ENCODE measurements at places on chromosomes 7 and 10. TPM values are rescaled to one million over a fixed set of nuclear protein-coding genes. Genes with fewer than 3 reads are reported as not detected.

GRCh38 chr10:34236931-34237330, 578.2 kb downstream of the PARD3 start:
- no peaks in the 10 kb centered on the region for H3K36me3 ChIP-seq
- H3K27me3 ChIP-seq, result no peaks in the 10 kb centered on the region
- no peak for DNase-seq
- no peak overlapping the region for H3K4me3 ChIP-seq
- H3K27ac ChIP-seq, result no peak overlapping the region

- peaks cover 16% of the 10 kb centered on the region for H3K36me3 ChIP-seq
- H3K27me3 ChIP-seq, result peaks cover 3% of the 10 kb centered on the region
- no peak for DNase-seq
Measured at GRCh38 chr10:29443745-29444523, 155.1 kb downstream of the LYZL1 start.

DNA sequence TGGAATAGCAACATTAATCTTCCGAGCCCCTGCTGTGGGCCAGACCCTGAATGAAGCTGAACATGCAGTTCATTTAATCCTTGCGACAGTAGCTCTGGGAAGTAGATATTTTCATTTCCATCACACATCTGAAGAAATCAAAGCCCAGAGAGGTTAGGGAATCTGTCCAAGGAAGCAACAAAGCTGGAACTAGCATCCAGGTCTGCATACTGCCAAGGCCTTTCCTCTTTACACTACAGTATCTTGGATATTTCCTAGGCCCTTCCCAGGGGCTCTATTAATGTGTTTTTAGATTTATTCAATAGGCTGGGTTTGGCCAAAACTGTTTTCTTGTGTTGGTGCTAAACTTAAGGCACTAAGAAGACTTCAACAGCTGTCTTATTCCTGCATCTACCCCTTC, 48.1 kb downstream of the FAM13C start:
- H3K4me1 ChIP-seq, result 0 out of 2 replicates have a peak, but pooled peaks cover 3% of the 10 kb centered on the region
- H3K4me3 ChIP-seq, result no peak overlapping the region
- DNase-seq, result no peak
- no peak overlapping the region for H3K27ac ChIP-seq
- H3K27me3 ChIP-seq, result no peaks in the 10 kb centered on the region

Gene ITPRID1
- total RNA-seq, result 1.4 TPM

GRCh38 chr10:84706875-84707274, 378.5 kb downstream of the CCSER2 start:
- H3K36me3 ChIP-seq, result no peaks in the 10 kb centered on the region
- no peaks in the 10 kb centered on the region for H3K27me3 ChIP-seq
- peaks cover 8% of the 10 kb centered on the region for H3K4me1 ChIP-seq
- no peak overlapping the region for H3K4me3 ChIP-seq

DNA sequence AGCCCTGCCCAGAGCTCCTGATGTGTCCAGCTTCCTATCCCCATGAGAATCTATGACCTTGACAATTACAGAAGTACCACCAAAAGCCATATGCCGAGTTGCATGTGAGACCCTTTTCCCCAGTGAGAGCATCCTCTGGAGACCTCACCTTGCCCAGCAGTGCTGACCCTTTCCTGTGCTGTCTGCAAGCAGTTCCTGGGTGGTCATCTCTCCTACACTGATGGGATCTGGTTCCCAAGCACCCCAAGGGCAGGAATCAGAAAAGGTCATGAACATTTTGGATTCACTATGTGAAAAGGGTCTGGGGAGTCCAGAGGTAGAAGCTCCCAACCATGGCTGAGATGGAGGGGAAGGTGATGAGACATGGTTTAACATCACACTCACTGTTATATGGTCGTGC, 18.2 kb downstream of the SFTPD start:
- H3K36me3 ChIP-seq, result peaks cover 11% of the 10 kb centered on the region
- no peak overlapping the region for H3K4me3 ChIP-seq
- no peak for DNase-seq

DNA sequence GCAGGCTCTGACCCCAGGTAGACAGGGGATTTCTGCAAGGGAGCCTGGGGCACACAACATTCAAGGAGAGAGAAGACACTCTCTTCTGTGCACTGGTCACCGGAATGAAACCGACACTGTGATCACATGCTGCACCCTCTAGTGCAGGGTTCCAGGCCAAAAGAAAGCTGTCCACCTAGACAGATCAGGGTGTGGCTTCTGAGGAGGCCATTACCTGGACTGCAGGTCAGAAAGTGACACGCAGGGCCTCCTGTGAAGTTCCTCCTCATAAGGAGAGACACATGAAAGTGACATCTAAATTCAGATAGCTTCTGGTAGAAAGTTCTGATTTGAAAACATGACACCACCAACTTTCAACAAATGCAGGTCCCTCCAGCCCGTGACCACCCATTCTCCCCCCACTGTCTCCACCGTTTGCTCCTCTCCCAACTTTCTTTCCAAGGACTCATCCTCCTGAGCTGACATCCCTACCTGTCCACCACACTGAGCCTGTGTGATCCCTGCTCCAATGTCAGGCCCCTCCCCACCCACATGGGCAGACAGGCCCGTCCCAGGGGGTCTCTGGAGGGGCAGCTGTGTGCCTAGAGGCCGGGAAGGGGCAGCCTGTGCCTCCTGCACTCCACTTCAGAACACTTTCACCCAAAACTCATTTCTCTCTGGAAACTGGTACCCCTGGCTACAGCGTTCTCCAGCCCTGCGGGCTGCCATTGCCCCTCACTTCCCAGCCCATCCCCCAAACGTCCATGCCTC, 198.0 kb downstream of the TNS3 start:
- H3K36me3 ChIP-seq, result no peaks in the 10 kb centered on the region
- H3K27ac ChIP-seq, result peak overlapping the region; percentile 34
- DNase-seq, result no peak
- H3K27me3 ChIP-seq, result no peaks in the 10 kb centered on the region

Gene OR2A5
- total RNA-seq, result not detected

- H3K27me3 ChIP-seq, result no peaks in the 10 kb centered on the region
- H3K4me3 ChIP-seq, result no peak overlapping the region
- no peak overlapping the region for H3K27ac ChIP-seq
- no peak for DNase-seq
Measured at GRCh38 chr7:28755255-28755654, 202.9 kb downstream of the TRIL start.

- peaks cover 53% of the 10 kb centered on the region for H3K4me1 ChIP-seq
- H3K4me3 ChIP-seq, result no peak overlapping the region
- DNase-seq, result peak; percentile 31
Measured at GRCh38 chr7:84912993-84913635, 273.7 kb downstream of the SEMA3D start.

DNA sequence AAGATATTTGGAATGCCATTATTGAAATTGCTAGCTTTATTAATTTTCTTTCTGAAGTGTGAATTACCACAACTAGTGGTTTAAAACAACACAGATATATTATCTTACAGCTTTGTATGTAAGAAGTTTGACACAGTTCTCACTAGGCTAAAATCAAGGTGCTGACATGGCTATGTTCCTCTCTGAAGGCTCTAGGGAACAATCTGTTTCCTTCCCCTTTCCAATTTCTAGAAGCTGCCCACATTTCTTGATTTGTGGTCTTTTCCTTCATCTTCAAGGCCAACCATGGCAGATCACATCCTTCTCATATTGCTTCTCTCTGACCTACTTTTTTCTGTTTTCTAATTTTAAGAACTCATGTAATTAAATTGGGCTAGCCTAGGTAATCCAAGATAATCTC, 43.3 kb upstream of the SLC26A3 start:
- H3K4me3 ChIP-seq, result no peak overlapping the region
- 0 out of 2 replicates have a peak, but pooled peaks cover 4% of the 10 kb centered on the region for H3K36me3 ChIP-seq
- H3K4me1 ChIP-seq, result 0 out of 2 replicates have a peak, but pooled peaks cover 6% of the 10 kb centered on the region
- no peak overlapping the region for H3K27ac ChIP-seq

DNA sequence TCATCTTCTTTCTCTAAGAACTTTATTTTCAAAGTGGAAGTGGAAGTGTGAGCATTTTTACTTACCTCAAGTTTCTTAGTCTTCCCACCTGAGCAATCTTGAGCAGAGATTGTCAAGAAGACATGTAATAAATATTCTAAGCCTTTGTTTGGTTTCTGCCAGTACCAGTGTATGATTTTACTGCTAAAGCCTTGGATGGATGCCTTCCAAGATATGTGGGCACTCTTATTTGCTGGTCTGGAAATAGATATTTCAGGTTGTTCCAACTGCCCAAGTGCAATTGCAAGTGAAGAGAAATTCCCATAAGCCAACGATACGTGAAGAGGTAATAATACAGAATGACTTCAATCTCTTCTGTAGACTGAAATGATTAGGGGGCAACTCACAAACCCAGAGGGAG, 18.2 kb upstream of the TARP start:
- H3K27me3 ChIP-seq, result no peaks in the 10 kb centered on the region
- H3K4me1 ChIP-seq, result no peaks in the 10 kb centered on the region
- H3K36me3 ChIP-seq, result no peaks in the 10 kb centered on the region
- no peak for DNase-seq
- no peak overlapping the region for H3K27ac ChIP-seq

DNA sequence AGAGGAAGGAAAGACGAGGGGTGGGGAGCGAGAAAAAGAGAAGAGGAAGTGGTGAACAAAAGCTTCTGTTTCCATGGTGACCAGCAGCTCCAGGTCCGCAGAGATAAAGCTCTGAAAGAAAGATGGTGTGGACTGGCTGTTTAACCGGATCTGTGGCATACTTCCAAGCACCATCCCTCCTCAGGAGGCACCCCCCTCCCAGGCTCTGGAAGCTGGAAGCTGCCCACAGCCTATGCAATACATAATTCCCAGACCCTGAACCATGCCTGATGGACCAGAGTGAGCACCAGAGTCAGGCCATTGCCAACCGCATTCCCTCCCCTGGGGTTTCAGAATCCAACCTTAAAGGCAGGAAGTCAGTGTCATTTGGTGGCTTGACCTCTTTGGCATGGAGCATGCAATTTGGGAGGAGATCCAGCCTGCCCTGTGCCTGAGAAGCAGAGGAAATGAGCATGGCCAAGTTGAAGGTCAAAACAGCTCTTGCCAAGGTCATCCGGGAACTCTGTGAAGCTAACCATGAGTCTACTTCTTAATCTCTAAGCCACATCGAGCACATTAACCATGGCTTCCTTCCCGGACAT, 22.2 kb upstream of the CPXM2 start:
- peaks cover 8% of the 10 kb centered on the region for H3K27me3 ChIP-seq
- DNase-seq, result no peak
- H3K27ac ChIP-seq, result no peak overlapping the region
- peaks cover 23% of the 10 kb centered on the region for H3K4me1 ChIP-seq

- H3K4me3 ChIP-seq, result no peak overlapping the region
- H3K27ac ChIP-seq, result peak overlapping the region; percentile 84
- no peaks in the 10 kb centered on the region for H3K27me3 ChIP-seq
- peak; percentile 41 for DNase-seq
- H3K4me1 ChIP-seq, result peaks cover 76% of the 10 kb centered on the region
- peaks cover 15% of the 10 kb centered on the region for H3K36me3 ChIP-seq
Measured at GRCh38 chr10:132006966-132007365, 25.2 kb upstream of the BNIP3 start.

GRCh38 chr10:3887885-3888476, 103.0 kb upstream of the KLF6 start:
- peak overlapping the region; percentile 35 for H3K4me3 ChIP-seq
- H3K4me1 ChIP-seq, result peaks cover 52% of the 10 kb centered on the region
- H3K27ac ChIP-seq, result peak overlapping the region; percentile 88
- H3K36me3 ChIP-seq, result no peaks in the 10 kb centered on the region

GRCh38 chr7:94354953-94355352, 39.7 kb upstream of the COL1A2 start:
- DNase-seq, result no peak
- no peak overlapping the region for H3K27ac ChIP-seq
- no peak overlapping the region for H3K4me3 ChIP-seq
- no peaks in the 10 kb centered on the region for H3K36me3 ChIP-seq
- no peaks in the 10 kb centered on the region for H3K27me3 ChIP-seq

- H3K27me3 ChIP-seq, result no peaks in the 10 kb centered on the region
- H3K4me3 ChIP-seq, result no peak overlapping the region
- no peaks in the 10 kb centered on the region for H3K36me3 ChIP-seq
- no peak for DNase-seq
Measured at GRCh38 chr10:19245889-19246752, 197.5 kb downstream of the MALRD1 start.

GRCh38 chr10:114711176-114711868, 53.2 kb upstream of the ABLIM1 start:
- H3K27ac ChIP-seq, result no peak overlapping the region
- no peaks in the 10 kb centered on the region for H3K27me3 ChIP-seq
- no peak overlapping the region for H3K4me3 ChIP-seq
- peaks cover 45% of the 10 kb centered on the region for H3K4me1 ChIP-seq

Gene TACR2
- not detected for total RNA-seq

Gene ASB13
- 28.3 TPM for total RNA-seq

DNA sequence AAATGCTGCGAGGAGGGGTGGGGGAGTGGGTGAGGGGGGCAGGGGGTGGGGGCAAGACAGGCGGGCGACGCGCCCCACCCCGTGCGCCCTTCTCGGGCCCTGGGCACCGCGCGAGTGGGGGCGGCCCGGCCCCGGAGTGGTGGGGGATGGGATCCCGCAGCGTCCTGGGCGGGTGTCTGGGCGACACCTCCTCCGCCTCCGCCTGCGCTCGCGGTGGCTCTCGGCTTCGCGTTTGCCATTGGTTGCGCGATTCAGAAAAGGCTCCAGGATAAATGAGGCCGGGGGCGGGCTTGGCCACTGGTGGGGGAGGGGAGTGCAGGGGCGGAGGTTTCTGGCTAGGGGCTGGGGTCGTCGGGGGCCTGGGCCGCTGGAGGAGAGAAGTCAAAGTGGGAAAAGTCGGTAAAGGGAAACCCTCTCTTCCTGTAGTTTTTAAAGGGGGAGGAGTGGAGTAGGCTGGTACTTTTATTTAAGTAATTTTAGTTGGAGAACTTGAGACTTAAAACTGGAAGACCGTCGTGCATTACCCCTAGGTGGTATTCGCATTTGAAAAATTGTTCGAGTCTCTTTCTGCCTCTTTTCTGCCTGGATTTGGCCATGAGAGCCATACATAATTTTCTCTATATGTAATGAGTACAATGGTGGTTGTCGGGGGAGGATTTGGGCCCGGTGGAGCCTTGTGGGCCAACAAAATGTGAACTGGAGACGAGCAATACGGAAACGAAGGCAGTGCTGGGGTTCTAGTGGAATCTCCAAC, 992 bp upstream of the IGF2BP3 start:
- H3K27me3 ChIP-seq, result no peaks in the 10 kb centered on the region
- peak overlapping the region; percentile 100 for H3K27ac ChIP-seq
- peaks cover 11% of the 10 kb centered on the region for H3K36me3 ChIP-seq

- H3K4me3 ChIP-seq, result no peak overlapping the region
- no peaks in the 10 kb centered on the region for H3K27me3 ChIP-seq
- DNase-seq, result no peak
- no peaks in the 10 kb centered on the region for H3K36me3 ChIP-seq
Measured at GRCh38 chr7:30852308-30852684, 59.4 kb upstream of the AQP1 start.

Gene OR2A42
- total RNA-seq, result 0.37 TPM
